Gastroesophageal sphincter (tissue), 4 donors: ENCODE measurements at places on chromosomes 6 and 20. TPM values are rescaled to one million over a fixed set of nuclear protein-coding genes. Genes with fewer than 3 reads are reported as not detected.

DNA sequence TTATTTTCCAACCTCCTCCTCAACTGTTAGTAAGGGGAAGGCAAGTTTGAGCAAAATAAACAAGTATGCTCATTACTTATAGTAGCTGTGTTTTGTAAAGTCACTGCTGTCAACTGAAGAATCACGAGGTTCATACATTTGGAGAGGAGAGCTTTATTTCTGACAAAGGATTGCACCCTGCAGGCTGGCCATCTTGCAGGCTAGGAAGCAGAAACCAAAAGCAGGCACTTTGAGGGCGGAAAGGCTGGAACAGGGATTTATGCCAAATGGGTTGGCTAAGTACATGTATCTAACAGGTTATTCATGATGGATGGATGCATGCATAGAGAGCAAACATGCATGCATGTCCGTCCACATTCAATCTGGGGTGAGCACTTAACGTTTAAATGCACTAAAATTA is 46.7 kb downstream of the PSMB1 start:
- no peaks in the 10 kb centered on the region for H3K4me1 ChIP-seq
- H3K27ac ChIP-seq, result no peak overlapping the region
- H3K27me3 ChIP-seq, result peaks cover 9% of the 10 kb centered on the region
- ATAC-seq, result no peak

- no peak overlapping the region for H3K4me3 ChIP-seq
- ATAC-seq, result no peak
- H3K36me3 ChIP-seq, result no peaks in the 10 kb centered on the region
Measured at GRCh38 chr6:12342664-12343063, 52.5 kb downstream of the EDN1 start.

DNA sequence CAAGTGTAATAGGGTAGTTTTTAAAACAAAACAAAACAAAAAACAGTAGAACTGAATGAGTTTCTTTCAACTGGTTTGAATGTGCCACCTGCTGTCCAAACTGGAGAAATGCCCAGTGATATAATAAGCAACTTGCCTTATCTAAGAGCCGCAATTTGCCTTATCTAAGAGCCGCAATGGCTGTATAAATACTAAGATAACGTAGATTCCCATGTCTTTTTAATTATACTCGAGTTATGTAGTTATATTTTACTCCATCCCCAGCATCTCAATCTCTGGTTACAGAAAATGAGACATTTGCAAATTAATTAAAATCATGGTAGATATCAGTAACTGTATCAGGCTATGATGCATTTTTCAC is 67.2 kb downstream of the RPP40 start:
- ATAC-seq, result no peak
- no peaks in the 10 kb centered on the region for H3K27me3 ChIP-seq
- peaks cover 6% of the 10 kb centered on the region for H3K36me3 ChIP-seq
- H3K4me1 ChIP-seq, result peaks cover 8% of the 10 kb centered on the region

DNA sequence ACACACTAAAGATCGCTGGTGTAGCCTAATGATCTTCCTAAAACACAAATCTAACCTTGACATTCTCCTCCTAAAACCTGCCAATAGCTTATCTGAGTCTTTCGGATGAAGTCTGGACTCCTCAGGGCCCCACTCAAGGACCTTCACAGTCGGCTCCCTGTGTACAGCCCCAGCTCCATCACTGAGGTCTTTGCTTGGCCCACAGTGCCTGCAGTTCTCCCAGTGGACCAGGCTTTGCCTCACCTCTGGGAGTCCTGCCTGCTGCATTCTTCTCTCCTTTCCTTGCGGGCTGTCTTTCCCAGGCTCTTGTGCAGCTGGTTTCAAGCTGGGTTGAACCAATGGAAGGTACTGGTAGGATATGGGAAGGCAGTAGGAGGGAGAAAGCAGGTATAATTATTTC is 122.6 kb upstream of the FERMT1 start:
- H3K4me3 ChIP-seq, result no peak overlapping the region
- no peak overlapping the region for H3K27ac ChIP-seq
- no peaks in the 10 kb centered on the region for H3K4me1 ChIP-seq
- ATAC-seq, result no peak
- H3K36me3 ChIP-seq, result no peaks in the 10 kb centered on the region

GRCh38 chr20:8782804-8783203 is 286.1 kb upstream of the PLCB4 start:
- H3K4me1 ChIP-seq, result no peaks in the 10 kb centered on the region
- peaks cover 32% of the 10 kb centered on the region for H3K36me3 ChIP-seq
- no peak overlapping the region for H3K4me3 ChIP-seq
- no peaks in the 10 kb centered on the region for H3K27me3 ChIP-seq

GRCh38 chr6:168089186-168090063 is 10.4 kb upstream of the FRMD1 start:
- H3K36me3 ChIP-seq, result no peaks in the 10 kb centered on the region
- H3K4me1 ChIP-seq, result peaks cover 11% of the 10 kb centered on the region
- H3K4me3 ChIP-seq, result no peak overlapping the region
- no peaks in the 10 kb centered on the region for H3K27me3 ChIP-seq
- ATAC-seq, result no peak

GRCh38 chr6:7071405-7071804 is 36.4 kb upstream of the RREB1 start:
- no peaks in the 10 kb centered on the region for H3K4me1 ChIP-seq
- ATAC-seq, result no peak
- H3K27ac ChIP-seq, result no peak overlapping the region

DNA sequence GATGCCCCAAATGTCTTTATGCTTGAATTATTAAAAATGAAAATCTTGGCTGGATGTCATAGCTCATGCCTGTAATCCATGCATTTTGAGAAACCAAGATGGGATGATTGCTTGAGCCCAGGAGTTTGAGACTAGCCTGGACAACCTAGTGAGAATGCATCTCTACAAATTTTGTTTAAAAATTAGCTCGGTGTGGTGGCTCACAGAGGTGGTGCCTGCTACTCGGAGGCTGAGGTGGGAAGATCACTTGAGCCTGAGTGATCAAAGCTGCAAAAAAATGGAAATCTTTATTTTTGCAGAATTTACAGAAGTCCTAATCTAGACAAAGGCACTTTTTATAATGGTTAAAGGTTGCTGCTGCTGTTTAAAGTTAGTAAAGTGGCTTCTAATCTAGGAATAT is 20.0 kb upstream of the COL19A1 start:
- H3K4me1 ChIP-seq, result no peaks in the 10 kb centered on the region
- H3K27ac ChIP-seq, result no peak overlapping the region
- no peaks in the 10 kb centered on the region for H3K36me3 ChIP-seq
- no peak for ATAC-seq
- H3K4me3 ChIP-seq, result no peak overlapping the region

GRCh38 chr20:36732456-36732855 is 13.4 kb downstream of the NDRG3 start:
- H3K36me3 ChIP-seq, result no peaks in the 10 kb centered on the region
- no peaks in the 10 kb centered on the region for H3K27me3 ChIP-seq
- peaks cover 10% of the 10 kb centered on the region for H3K4me1 ChIP-seq
- H3K27ac ChIP-seq, result no peak overlapping the region
- H3K4me3 ChIP-seq, result no peak overlapping the region
- no peak for ATAC-seq

GRCh38 chr6:150987371-150987828 is 121.9 kb downstream of the MTHFD1L start:
- ATAC-seq, result no peak
- H3K4me3 ChIP-seq, result no peak overlapping the region
- H3K4me1 ChIP-seq, result peaks cover 7% of the 10 kb centered on the region
- no peak overlapping the region for H3K27ac ChIP-seq
- no peaks in the 10 kb centered on the region for H3K27me3 ChIP-seq

DNA sequence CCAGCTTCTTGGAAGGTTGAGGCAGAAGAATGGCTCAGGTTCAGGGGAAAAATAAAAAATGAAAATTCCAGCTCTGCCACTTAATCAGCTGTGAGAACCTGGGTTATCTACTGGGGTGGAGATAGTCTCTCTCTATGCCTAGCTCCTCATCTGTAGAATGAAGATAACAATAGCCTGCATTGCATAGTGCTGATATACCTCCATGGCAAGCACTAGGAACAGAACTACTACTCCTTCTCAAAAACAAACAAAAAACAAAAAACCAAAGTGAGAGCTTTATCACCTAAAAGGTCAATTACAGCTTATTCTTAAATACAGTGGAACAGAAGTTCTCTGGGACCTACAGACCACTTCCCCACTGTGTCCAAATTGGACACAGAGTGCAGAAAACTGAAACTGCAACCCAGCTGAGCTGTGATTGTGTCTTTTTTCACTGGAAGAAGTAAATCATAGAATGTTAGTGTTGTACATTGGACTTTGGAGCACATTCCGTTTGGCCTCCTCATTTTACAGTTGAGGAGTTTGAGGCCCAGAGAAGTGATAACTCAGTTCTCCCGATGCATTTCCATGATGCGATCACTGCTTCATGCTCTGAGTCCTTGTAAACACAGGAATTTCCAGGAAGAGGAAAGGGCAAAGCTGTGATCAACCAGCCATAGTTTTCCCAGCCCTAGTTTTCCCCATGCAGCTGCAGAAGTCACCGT is 23.3 kb downstream of the MTFR2 start:
- H3K4me3 ChIP-seq, result peak overlapping the region; percentile 29
- peak; percentile 55 for ATAC-seq
- H3K4me1 ChIP-seq, result peaks cover 16% of the 10 kb centered on the region
- H3K27ac ChIP-seq, result no peak overlapping the region
- no peaks in the 10 kb centered on the region for H3K27me3 ChIP-seq

- H3K27me3 ChIP-seq, result no peaks in the 10 kb centered on the region
- H3K4me3 ChIP-seq, result no peak overlapping the region
- no peaks in the 10 kb centered on the region for H3K36me3 ChIP-seq
- peaks cover 3% of the 10 kb centered on the region for H3K4me1 ChIP-seq
- H3K27ac ChIP-seq, result no peak overlapping the region
Measured at GRCh38 chr6:4727671-4728435, 48.4 kb upstream of the CDYL start.

- no peaks in the 10 kb centered on the region for H3K27me3 ChIP-seq
- peaks cover 53% of the 10 kb centered on the region for H3K4me1 ChIP-seq
- H3K27ac ChIP-seq, result peak within 1 kb of the TSS; percentile 98
- no peaks in the 10 kb centered on the region for H3K36me3 ChIP-seq
- H3K4me3 ChIP-seq, result peak within 1 kb of the TSS; percentile 58
Measured at GRCh38 chr6:2971420-2972218, at the start of gene SERPINB6. Gene SERPINB6 (minus strand): TSS chr6:2971567. CDS start chr6:2959332, 12,235 bp downstream.

GRCh38 chr6:128365520-128366160 is 154.8 kb downstream of the PTPRK start:
- H3K36me3 ChIP-seq, result no peaks in the 10 kb centered on the region
- no peak overlapping the region for H3K4me3 ChIP-seq
- no peak for ATAC-seq
- H3K27ac ChIP-seq, result no peak overlapping the region
- peaks cover 4% of the 10 kb centered on the region for H3K4me1 ChIP-seq

- H3K27me3 ChIP-seq, result no peaks in the 10 kb centered on the region
- H3K27ac ChIP-seq, result no peak overlapping the region
- no peaks in the 10 kb centered on the region for H3K4me1 ChIP-seq
- no peaks in the 10 kb centered on the region for H3K36me3 ChIP-seq
Measured at GRCh38 chr20:7926767-7927166, 13.5 kb downstream of the HAO1 start.

GRCh38 chr6:19812512-19813119 is 24.6 kb upstream of the ID4 start:
- H3K4me1 ChIP-seq, result no peaks in the 10 kb centered on the region
- no peak overlapping the region for H3K4me3 ChIP-seq
- H3K27ac ChIP-seq, result no peak overlapping the region
- no peaks in the 10 kb centered on the region for H3K27me3 ChIP-seq

DNA sequence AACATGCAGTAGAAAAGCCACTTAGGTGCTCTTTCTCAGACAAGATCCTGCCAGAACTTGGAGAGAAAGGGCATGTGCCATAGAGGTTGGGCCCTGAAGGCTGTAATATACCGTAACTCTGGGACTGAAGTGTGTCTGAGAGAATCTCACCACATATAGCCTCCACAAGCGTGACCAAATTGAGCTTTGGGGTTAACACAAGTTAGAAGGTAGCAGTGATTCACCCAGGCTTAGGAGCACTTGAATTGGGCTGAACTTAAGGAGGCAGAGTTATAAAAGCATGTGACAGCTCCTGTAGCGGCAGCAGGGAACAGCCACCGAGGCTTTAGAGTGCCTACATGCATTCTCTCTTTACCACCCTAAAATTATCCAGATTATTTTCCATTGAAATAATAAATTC is 361.6 kb downstream of the PHF3 start:
- H3K36me3 ChIP-seq, result no peaks in the 10 kb centered on the region
- no peaks in the 10 kb centered on the region for H3K27me3 ChIP-seq
- H3K27ac ChIP-seq, result no peak overlapping the region
- H3K4me1 ChIP-seq, result no peaks in the 10 kb centered on the region

DNA sequence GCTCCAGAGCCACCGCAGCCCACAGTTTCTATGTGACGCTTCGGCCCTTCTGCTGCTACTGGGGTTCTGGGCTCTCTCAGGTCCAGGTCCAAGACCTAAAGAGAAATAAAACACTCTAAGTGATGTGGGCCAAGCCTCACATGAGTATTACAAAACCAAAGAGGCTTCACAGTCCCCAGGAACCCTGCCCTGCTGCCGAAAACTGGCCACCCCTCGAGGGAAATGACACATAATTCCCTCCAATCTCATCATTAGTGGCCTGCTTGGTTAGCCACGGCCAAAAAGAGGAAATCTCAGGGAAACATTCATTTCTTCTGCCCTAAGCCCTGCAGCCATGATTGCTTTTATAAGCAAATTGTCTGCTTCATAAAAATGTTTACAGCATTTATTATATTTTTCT is 32.5 kb downstream of the DLL1 start:
- no peaks in the 10 kb centered on the region for H3K27me3 ChIP-seq
- no peak overlapping the region for H3K27ac ChIP-seq
- H3K4me3 ChIP-seq, result no peak overlapping the region
- no peaks in the 10 kb centered on the region for H3K4me1 ChIP-seq
- no peaks in the 10 kb centered on the region for H3K36me3 ChIP-seq
- ATAC-seq, result no peak

DNA sequence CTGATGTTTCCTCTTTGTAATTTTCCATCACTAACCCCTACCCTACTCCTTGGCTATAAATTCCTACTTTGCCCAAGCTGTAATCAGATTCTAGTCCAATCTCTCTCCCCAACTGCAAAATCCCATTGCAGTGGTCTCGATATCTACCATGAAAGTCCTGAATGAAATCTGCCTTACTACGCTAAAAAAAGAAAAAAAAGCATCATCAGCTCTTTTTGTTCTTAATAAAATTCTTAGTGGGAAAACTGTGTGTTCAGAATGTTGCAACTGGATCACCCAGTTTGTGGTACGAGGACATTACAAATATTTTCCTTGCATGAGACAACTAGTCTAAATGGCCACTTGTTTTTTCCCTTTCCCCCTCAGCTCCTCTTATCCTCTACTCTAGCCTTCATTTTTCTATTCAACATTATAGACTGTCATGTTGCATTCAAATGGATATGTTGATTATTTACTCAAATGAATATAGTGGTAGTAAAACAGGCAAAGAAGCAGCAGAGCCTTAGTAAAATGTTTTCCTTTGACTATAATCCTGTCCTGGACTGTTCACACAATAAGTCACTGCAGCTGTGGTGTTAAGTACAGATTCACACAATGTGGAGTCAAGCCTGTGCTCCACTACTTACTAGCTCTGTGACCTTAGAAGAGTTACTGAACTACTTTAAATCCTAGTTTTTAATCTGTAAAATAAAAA is 527.1 kb upstream of the MARCKS start:
- H3K27ac ChIP-seq, result no peak overlapping the region
- no peaks in the 10 kb centered on the region for H3K36me3 ChIP-seq
- H3K27me3 ChIP-seq, result no peaks in the 10 kb centered on the region

- H3K27me3 ChIP-seq, result no peaks in the 10 kb centered on the region
- no peak overlapping the region for H3K4me3 ChIP-seq
- no peak for ATAC-seq
- no peaks in the 10 kb centered on the region for H3K4me1 ChIP-seq
- H3K36me3 ChIP-seq, result no peaks in the 10 kb centered on the region
- H3K27ac ChIP-seq, result no peak overlapping the region
Measured at GRCh38 chr20:60233018-60233630, 274.9 kb downstream of the CDH26 start.

DOK5 gene
- 2.7 TPM for total RNA-seq

APCDD1L gene
- 1.1 TPM for total RNA-seq

C6orf163 gene
- 0.81 TPM for total RNA-seq

SIRPD gene
- total RNA-seq, result 0.27 TPM

BYSL gene
- total RNA-seq, result 8.9 TPM

ID4 gene
- 137 TPM for total RNA-seq

TFAP2D gene
- total RNA-seq, result not detected

SLCO4A1 gene
- 20.2 TPM for total RNA-seq

MOG gene
- total RNA-seq, result not detected
